ENCODE measurements at places on chromosomes 7 and 10.

DNA sequence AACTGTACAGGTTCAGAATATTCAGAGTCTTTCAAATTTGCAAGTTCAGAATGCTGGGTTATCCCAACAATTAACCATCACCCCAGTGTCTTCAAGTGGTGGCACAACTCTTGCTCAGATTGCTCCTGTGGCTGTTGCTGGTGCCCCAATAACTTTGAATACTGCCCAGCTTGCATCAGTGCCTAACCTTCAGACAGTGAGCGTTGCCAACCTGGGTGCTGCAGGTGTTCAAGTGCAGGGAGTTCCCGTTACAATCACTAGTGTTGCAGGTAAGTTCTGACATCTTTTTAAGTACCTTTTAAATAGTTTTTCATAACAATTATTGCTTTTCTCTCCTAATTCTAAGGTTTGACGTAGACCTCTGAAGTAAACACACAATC is 2.7 kb downstream of the SP4 start:
- DNase-seq = no peak

DNA sequence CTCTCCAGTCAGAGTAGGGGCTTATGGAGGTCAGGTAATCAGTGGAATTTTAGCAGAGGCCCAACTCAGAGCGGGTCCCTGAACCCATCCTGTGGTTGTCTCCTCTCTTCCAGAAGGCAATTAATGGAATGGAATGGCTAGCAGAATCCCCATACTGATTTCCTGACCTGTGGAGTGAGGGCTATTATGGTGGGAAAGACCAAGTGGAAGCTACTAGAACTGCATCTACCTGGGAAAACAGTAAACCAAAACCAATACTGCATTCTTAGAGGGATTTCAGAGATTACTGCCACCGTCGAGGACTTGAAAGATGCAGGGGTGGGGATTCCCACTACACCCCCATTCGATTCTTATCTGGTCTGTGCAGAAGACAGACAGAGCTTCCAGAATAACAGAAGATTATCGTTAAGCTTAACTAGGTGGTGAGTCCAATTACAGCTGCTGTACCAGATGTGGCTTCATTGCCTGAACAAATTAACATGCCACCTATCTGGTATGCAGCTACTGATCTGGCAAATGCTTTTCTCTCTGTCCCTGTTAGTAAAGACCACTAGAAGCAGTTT is 73.2 kb downstream of the LMBR1 start:
- DNase-seq = no peak

DNA sequence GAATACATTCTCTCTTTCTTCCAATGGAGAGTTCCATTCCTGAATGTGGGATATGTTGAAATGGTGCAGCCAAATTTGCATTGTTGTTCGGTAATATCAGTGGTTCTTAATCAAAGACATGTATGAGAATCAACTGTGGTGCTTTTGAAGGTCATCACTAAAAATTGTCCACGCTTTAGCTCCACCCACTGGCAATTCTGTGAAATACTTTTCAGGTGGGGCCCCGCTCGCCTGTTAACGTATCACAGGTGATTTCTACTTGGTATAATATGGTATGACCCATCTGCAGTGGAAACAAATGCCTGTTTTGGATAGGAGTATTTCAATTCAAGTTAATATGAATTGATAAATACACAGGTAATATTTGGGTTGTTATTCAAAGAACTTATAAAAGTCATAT is 178.4 kb downstream of the NSUN6 start:
- DNase-seq = no peak

DNA sequence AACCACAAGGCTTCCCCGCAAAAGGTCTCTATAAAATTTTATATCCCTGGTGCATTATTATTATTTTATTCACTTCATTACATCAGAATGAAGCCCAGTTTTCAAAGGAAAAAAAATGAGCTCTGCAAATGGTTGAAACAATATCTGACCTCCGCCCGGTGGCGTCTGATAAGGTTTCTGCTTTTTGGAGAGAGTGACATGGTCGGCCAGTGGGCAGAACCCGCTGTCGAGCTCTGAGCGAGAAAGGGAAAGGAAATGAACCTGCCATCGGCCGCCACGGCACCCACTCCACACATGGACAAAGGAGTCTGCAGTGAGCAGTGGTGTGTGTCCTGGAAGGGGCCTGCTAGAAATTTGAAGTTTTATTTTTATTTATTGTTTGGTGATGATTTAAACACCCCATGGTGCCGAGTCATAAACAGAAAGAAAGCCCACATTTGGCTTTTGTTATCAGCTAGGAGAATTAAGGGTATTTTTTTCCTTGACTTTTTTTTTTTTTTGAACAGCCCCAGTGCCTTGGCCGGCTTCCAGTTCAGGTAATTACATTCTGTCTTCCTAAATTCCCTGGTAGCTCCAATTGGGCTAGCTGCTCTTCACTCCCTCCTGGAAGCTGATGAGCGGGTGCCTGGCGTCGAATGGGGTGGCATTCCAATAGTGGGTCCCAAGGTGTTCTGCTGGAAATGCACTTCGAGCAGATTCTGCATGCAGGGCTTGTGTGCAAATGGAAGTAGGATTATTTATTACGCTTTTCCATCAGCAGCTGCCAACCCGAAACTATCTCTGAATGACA is 149.4 kb upstream of the MKI67 start:
- no peak for DNase-seq

DNA sequence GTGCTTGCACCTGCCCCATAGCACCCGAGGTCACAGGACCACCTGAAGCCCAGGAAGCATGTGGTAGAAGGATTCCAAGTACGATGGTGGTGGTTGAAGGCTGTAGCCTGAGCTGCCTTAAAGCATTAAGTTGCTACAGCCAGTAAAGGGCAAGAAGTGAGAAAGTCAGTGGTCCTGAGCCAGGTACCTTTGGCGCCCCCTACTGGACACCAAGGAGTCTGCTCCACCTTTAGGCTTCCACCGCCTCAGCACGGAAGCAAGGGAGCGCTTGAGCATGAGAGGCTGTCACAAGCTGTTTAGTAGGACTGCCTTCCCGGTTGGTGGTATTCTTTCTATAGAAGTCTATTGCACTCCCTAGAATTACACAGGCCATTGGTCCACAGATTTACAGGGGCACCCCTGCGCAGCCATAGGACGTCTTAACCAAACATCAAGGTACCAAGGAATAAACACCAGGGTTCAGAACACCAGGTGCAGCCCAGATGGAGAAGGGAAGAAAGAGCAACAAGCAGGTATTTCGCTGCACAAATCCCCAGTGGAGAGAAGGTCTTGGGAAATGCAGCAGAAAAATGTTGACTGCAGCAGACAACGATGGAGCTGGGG is 2.2 kb downstream of the CRTAC1 start:
- DNase-seq = no peak

DNA sequence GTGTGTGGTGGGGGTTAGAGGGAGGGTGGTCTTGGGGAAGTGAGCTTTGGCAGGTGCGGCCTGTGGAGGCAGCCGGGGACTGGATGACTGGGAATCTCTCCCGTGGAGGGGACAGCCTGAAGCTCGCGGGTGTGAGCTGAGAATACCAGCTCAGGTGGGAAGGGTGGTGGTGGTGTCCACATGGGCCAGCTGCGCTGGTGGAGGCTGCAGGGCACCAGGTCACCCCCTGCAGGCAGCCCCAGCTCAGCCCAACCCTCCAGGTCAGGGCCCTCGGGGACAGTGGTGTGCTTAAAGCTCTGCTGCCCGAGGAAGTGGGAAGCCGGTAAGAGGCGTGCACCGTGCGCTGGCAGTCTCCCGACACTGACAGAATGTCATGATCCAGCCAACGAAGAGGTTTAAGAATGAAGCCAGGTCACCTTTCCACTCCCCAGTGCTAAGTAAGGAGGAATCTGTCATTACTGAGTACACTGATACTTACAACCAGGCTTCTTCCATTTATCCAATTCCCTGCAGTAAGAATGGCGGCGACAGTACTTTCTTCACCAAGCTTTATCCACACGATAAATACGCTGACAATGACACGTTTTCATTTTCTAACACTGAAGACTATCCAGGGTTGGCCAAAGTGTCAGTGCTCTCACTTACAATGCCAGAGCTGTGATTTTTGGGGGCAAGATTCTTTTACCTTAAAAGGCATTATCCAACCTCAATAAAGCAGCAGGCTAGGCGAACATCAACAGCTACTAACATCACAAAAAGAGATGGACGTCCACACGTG is 20.4 kb downstream of the BRI3 start:
- no peak for DNase-seq

GRCh38 chr10:124497196-124497881 is 35.7 kb downstream of the LHPP start:
- no peak for DNase-seq

- no peak for DNase-seq
Measured at GRCh38 chr10:131858583-131859340, 42.0 kb upstream of the PPP2R2D start.

DNA sequence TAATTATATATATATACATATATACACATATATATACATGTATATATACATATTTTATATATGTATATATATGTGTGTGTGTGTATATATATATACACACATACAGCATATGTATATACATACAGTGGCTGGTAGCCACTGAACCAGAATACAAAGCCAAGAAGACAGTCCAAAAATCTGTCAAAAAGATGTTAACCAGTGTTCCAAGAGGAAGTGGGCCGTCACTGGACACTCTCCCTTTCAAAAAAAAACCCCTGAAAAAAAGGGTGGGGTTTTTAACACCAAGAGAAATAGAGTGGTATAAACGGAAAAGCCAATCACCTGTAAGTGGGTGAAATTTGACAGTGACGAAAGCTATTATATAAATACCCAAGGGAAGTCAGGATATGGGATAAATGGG is 31.1 kb upstream of the C1GALT1 start:
- DNase-seq = no peak

DNA sequence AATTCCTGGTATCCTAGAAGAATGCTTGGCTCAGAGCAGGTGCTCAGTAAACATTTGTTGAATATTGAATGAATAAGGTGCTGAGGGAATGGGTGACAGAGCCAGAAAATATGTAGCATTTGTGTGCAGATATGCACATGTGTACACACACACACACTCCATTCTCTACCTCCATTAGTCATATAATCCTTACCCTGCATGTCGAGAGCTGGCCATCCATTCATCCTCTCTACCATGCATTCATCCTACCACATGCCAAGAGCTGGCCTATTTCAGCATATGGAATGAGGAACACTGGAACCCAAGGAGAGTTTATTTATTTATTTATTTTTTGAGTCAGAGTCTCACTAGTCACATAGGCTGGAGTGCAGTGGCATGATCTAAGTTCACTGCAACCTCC is 284.8 kb downstream of the PLXNA4 start:
- no peak for DNase-seq

DNA sequence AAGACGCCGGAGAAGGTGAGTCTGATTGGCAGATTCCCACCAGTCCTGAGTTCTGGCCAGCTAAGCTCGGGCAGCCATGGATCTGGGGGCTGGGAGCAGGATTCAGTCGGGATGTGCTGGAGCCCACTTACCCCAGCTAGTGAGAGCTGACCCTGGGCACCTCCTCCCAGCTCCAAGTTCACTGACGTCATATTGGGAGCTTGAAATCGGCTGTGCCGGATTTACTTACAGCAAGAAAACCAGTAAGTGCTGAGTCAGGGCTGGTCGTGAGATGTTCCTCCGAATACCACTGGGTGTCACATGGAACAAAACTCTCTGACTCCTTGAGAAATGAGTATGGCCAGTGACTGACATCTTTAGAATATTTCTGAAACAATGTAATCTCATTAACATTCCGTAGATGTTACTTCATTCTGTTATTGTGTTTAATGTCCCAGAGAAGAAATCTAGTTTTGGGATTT is 621.2 kb downstream of the SDK1 start:
- DNase-seq = no peak

DNA sequence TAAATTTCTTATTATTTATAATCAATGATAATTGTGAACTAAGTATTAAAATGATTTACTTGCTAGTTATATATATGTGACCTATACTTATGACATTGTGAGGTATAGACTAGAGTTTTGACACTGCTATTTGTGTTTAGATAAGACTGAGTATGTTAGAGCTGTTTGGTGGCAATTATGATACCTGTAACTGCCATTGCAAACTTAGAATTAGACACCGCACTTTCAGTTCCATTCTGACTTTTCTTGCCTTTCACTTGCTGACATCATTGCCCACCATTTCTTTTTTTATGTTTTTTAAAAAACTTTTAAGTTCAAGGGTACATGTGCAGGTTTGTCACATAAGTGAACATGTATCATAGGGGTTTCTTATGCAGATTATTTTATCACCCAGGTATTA is 214.5 kb downstream of the MBL2 start:
- no peak for DNase-seq

DNA sequence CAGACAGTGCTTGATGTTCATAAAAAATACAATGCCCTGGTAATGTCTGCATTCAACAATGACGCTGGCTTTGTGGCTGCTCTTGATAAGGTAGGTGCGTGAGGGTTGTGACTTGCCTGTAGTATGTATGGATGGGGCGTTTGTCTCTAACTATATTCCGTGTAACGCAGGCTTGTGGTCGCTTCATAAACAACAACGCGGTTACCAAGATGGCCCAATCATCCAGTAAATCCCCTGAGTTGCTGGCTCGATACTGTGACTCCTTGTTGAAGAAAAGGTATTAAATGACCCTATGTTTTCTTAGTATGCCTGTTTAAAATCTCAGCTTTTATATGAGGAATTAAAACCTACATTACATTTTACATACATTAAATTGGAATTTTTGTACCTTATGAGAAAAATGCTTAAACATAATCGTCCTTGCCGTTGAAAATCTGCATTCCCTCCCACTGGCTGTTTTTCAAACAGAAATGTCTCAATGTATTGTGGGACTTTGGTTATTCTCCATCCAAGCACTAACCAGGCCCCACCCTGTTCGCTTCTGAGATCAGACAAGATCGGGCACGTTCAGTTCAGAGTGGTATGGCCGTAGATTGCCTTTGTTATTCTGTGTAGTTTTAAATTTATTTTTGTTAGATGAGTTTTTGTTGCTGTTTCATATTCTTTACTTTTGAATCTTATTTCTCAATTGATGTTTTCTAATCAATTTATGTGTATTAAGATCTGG is 85.3 kb downstream of the CUL1 start:
- no peak for DNase-seq

GRCh38 chr7:135772639-135773222 is 24.1 kb upstream of the FAM180A start:
- no peak for DNase-seq

Measured in T-helper 22 cell (primary cell).